Effector CD4-positive, alpha-beta T cell (primary cell): ENCODE measurements at places on chromosomes 5 and 9.

GRCh38 chr5:146399481-146399880, 47.7 kb upstream of the TCERG1 start:
- no peak for DNase-seq

DNA sequence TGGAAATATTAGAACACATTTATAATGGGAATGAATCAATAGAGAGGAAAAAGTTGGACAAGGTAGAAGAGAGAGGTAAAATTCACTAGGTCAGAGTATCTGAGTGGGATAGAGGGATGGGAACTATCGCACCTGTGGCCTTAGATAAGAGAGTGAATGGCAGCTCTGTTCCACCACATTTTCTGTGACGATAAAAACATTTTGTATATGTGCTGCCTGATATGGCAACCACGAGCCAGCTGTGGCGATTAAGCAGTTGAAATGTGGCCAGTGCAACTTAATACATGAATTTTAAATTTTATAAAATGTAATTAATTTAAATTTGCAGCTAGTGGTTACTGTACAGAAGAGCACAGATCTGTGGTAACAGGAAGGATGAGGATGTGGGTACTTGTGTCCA, 46.7 kb downstream of the ZNF354A start:
- no peak for DNase-seq

- DNase-seq: no peak
Observed at GRCh38 chr5:61496446-61496845, 164.4 kb downstream of the ZSWIM6 start.

- no peak for DNase-seq
Observed at GRCh38 chr5:97955450-97955849, 772.4 kb upstream of the RIOK2 start.

DNA sequence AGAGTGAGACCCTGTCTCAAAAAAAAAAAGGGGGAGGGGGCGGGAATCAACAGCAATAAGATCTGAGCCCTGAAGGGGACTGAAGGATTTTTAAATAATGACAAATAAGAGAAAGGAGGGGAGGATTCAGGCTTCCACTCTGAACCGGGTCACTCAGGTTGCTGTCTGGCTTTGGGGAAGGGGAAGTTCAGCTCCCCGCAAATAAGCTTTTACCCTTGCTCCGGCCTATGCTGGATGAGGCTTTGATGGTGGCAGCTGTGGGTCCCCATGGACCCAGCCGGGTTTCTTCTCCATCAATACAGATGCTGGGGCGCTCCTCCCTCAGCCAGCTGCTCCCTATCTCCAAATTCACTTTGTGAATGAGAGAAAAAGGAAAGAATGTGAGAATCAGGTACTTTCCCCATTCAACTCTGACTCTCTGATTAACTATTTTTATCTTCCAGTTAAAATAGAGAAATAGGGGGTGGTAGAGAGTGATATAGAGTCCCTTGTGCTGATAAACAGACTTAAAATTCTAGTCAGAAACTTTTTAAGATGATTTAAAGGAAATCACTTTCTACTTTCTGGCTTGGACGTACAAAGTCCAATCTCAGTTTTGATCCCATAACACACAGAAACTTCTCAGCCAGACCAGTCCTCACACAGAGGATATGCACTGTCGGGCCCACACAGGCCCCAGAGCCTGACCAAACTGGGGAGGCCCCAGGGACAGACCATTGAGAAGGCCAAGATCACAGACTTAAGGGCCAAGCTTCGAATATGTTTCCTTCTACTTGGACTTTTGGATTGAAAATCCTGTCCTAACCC, 39.6 kb downstream of the C5orf15 start:
- DNase-seq: no peak

DNA sequence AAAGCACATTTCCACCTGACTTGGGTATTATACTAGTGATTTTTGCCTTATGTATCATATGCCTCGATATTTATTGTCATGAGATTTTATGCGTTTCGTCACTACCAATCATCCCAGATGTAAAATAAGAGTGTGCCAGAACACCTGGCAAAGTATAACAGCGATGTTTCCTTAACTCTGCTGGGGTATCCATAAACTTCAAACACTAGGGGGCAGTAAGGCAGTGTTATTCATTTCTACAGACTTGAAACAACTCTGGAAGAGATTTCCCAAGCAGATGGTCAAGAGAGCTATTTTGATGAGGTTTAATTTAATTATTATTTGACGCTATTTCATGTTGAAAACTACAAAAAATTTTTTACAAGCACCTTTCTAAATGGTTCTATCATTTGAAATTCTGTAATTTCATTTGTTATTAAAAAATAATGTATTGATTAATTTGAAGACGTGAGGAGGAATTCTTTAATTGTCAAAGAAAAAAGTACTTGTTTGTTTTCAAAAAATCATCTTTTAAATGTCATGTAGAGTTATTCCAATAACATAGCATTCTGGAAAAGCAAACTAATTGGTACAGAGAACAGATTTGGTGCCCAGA, 388.5 kb upstream of the CTNND2 start:
- DNase-seq: no peak

GRCh38 chr9:14924230-14925219, 14.3 kb upstream of the FREM1 start:
- DNase-seq: no peak

DNA sequence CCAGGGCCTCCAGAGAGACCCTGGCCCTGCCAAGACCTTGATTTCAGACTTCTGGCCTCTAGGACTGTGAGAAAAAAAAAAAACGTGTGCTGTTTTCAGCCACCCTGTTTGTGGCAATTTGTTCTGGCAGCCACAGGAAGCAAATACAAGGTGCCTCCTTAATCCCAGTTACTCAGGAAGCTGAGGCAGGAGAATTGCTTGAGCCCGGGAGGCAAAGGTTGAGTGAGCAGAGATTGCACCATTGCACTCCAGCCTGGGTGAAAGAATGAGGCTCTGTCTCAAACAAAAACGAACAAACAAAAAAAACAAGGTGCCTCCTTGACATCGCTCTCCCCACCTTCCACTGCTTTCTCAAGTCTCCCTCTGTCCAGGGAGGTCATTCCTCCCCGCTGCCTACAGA, 98.0 kb downstream of the GABBR2 start:
- DNase-seq: no peak

GRCh38 chr5:87120518-87121303, 147.0 kb upstream of the RASA1 start:
- DNase-seq: no peak

GRCh38 chr5:72937517-72938061, 18.3 kb upstream of the FCHO2 start:
- no peak for DNase-seq

DNA sequence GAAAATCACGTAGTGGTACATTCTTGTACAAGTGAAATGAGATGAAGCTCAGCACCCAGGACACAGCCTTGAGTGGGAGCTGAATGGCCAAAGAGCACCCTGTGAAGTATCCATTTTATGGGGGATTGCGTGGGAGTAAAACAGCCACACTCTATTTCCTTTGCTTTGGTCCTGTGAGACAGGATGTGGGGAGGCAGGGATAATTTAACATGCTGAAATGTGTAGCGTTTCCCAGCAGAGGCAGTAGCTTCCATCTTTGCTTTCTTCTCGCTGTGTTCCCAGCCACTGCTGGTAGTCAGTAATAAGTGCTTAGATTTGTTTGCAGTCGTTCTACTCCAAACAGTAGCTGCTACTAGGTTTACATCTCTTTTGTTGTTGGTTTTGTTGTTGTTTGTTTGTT, 4.4 kb downstream of the IL31RA start:
- no peak for DNase-seq

GRCh38 chr9:131559421-131560000, 14.2 kb downstream of the PRRT1B start:
- no peak for DNase-seq

DNA sequence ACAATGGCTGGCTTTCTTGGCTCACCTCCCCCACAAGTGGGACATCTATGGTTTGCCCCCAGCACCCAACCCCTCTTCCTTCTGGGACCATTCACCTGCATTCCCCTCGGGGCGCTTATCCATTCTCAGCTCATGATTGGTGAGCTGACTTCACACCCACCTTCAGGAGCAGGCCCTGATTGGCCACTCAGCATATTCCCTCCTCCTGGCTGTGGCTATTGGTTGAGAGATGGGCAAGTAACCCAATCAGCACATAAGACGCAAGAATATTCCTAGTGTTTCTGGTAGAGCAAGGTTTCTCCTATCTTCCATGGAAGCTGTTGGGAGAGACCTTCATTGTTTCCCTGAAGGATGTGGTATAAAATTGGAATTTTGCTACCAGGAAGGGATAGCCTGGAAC, 22.7 kb upstream of the UNC5A start:
- no peak for DNase-seq

DNA sequence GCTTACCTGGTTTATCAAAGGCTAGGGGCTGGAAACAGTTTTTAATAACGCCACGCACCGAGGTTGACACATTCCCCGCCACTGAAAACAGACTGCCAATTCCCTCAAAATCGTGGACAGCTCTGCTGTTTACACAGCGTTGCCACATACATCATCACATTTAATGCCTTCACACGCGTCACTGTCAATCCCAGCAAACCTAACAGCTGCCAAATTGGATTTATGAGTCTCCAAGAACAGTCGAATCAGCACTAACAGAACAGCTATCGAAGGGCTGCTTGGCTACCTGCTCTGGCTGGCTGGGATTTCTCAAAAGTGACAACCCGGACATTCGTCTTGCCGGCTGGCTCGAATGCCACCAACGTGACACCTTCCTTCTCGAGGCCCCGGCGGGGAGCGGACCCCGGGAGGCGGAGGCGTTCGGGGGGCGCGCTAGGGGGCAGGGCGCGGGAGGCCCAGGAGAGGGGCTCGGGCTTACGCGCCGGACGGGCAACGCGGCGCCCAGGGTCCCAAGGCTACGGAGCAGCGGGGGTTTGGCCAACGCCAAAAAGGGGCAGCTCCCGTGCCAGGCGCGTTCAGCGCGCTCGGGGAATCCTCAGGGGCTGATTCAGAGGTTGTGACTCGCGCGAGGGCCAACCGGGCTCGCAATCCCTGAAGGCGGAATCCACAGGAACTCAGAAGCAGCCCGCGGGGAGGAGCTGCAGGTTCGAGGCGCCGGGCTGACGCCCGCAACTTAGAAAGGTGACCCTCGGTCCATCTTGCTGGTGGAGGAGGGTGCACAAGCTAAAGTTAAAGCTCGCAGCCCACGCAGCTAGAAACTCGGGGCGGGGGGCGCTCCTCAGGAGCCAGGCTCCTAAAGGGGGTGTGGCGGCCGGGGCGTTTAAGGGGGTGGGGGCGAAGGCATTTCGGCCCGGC, 1.2 kb downstream of the CDC14B start:
- no peak for DNase-seq

DNA sequence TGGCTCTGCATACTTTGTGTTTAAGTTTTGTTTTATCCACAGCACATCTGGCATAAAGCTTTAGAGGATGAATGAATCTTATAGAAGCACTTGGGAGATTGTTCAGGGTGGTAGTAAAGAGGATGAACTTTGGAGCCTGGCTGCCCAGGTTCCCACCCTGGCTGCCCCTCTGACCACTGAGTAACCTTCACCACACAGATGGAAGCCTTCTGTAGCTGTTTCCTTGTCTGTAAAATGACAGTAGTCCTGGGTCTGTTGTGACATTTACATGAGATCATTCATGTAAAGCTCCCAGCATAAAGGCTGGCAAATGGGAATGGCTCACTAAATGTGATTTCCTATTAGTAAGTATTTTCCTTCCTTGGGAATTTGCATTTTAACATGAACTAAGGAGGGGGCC, 85.7 kb upstream of the FAM169A start:
- DNase-seq: no peak

GRCh38 chr5:59487772-59488729, 405.5 kb downstream of the PDE4D start:
- no peak for DNase-seq

GRCh38 chr9:133882849-133883755, 109.0 kb downstream of the VAV2 start:
- DNase-seq: no peak

DNA sequence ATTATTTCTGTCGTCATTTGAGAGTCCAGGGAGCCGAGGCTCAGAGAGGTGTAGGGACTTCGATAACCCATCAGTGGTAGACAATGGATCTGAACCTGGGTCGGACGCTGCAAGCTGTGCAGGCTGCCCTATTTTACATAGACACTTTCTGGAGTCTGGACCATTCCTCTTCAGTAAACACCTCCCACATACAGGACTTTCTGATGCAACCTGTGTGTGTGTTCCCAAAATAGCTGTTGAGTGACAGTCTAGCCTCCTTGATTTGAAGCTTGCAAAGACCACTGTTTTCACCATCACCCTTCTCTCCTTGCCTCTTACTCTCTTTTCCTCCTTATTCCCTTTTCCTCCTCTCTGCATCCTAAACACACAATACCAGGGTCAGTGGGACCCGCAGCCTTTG, 30.7 kb downstream of the CFAP77 start:
- DNase-seq: no peak

DNA sequence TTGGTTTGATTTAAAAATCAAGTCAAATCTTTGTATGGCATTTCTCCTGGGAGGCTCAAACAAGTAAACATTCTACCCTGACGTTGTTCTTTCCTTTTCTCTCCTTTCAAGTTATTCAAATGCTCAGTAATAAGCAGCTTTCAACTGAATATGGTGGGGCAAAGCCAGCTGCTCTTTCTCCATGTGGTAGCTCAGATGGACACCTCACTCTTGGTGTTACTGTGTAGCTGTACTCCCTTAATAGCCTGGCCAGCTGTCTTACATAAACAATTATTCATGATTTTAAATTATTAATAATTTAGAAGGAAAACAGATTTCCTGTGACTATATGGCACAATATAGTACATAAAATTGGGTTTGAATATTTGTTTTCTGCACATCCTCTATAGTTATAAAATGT, 165.2 kb downstream of the PDE4D start:
- no peak for DNase-seq

DNA sequence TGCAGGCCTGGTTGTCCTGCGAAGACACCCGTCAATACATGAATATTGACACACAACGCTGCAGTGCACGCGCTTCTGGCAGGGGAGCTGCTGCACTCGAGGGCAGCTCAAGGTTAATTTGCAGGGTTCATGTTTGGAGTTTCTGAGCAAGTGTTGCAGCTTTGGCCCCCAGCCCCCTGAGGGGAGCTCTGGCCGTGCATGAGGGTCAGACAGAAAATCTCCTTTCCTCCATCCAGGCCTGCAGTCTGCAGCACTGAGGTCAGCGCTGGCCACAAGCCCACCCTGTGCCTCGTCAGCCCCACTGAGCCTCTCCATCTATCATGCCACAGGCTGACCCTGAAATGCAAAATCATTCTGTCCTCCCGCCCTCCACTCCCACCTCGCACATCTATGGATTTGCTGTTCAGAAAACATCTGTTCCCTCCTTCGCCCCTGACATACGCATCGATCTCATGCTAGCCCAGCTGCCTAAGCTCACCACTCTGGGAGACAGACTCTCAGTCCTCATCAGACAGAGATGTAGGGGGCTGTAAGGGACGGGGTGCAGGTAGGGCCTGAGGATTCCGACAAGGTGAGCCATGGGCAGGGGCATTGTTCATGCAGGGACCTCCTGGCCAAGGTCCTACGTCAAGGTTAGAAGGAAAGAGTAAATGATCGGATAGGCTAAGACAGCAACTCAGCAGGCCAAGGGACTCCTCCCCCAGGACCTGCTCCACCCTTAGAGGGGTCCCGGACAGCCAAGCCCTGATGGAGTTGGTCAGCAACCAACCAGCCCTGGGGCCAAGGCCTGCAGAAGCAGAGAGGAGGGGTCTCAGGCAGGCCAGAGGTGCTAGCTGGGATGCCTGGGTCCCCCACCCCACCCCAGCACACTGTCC, 125.1 kb downstream of the KCNIP1 start:
- DNase-seq: no peak
